ENCODE measurements at places on chromosomes 7 and 10.

DNA sequence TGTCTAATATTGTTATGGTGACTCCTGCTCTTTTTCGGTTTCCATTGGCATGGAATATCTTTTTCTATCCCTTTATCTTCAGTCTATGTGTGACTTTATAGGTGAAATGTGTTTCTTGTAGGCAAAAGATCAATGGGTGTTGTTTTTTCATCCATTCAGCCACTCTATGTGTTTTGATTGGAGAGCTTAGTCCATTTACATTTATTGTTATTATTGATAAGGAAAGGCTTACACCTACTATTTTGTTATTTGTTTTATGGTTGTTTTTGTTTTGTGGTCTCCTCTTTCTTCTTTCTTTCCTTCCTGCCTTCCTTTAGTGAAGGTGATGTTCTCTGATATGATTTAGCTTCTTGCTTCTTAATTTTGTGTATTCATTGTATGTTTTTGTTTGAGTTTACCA is 414.3 kb downstream of the ADRA2A start:
- no peak for DNase-seq

DNA sequence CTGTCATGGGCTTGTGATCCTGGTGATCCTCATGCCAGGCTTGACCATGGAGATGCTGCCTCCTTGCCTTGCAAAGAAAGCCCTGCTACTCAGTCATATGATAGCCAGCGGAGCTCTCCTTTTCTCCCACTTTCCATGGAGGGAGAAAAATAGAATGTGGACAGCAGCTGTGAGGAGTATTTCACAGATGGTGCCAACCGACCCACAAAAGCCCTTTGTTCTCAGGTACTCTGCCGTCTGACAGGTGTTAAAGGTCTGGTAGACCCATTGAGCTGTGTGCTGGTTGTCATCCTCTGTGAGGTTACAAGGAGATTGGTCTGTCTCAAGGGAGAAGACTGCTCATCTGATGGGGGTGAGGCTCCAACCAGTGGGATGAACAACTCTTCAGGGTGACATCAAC is 29.5 kb upstream of the COBL start:
- DNase-seq: no peak

DNA sequence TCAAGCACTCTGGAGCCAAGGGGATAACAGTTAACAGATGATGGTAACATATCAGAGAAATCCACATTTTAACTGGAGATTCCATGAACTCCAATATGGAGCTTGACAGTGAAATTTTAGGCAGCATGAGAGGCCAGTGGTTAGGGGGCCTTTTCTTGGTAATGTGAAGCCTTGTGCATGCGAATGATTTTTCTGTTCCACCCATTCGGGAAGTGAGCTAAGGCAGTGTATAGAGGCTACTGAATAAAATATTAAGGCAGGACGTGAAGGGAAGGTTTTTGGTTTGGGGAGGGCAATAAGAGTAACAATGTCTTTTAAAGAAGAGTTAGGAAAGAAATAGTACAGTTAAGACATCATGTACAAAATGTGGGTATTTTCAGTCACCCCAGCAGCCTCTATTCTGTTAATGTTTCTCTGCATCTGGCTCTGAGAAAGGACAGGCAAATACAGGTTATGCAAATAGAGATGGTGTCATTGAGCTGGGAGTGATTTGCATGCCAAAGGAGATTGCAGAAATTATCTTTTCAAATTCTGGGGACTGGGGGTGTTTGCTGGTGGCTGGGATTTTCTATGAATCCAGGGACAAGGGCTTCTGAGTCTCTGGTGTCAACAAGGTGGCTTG is 6.8 kb upstream of the TAS2R60 start:
- no peak for DNase-seq

- DNase-seq: no peak
Measured at GRCh38 chr7:45292481-45292880, 134.9 kb downstream of the RAMP3 start.

DNA sequence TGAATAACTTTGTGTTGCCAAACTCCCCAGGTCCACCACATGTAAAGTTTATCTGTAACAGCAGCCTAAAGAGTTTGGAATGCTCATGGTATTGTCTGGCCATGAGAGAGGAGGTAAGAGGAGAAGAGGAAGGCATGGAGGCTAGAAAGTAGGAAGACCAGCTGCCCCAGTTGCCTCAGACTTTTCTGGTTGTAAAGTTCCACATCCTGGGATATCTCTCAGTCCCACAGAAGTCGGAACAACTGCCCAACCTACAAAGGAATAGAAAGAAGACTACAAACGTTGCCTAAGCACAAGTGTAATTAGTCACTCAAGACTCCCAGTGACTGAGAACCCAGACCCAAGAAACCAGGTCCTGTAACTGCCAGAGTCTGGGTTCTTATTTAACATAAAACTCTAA is 47.3 kb downstream of the CREB3L2 start:
- DNase-seq: no peak

All from activated CD4-positive, alpha-beta T cell treated with anti-CD3 and anti-CD28 coated beads, Interleukin-2, amount 50 U/mL, for 1 hour (primary cell).